Motor neuron (in vitro differentiated cells): ENCODE measurements at places on chromosomes 13 and 19.
A peak's percentile ranks its signal among the peaks of the same experiment; 100 is the strongest.

GRCh38 chr13:27918041-27918917 is 1.5 kb upstream of the PDX1 start:
- no peak for ATAC-seq

- no peak for ATAC-seq
Measured at GRCh38 chr13:63010072-63010658, 1594.5 kb upstream of the PCDH20 start.

DNA sequence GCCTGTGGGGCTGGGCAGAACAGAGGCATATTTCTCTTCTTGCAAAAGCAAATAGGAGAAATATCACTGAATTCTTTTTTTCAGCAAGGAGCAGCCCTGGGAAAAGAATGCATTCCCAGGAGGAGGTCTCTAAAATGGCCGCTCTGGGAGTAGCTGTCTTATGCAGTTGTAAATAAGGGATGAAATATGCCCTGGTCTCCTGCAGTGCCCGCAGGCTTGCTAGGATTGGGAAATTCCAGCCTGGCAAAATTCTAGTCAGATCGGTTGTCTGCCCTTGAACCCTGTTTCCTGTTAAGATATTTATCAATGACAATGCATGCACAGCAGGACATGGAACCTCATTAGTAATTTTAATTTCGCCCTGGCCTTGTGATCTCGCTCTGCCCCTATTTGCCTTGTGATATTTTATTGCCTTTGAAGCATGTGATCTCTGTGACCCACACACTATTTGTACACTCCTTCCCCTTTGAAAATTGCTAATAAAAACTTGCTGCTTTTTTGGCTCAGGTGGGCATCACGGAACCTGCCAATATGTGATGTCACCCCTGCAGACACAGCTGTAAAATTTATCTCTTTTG is 1993.2 kb downstream of the PCDH9 start:
- ATAC-seq: no peak

- no peak for ATAC-seq
Measured at GRCh38 chr19:49988433-49988832, 27.5 kb upstream of the SIGLEC11 start.

GRCh38 chr19:7997809-7998480 is 7.5 kb downstream of the ELAVL1 start:
- ATAC-seq: no peak

- peak; percentile 78 for ATAC-seq
Measured at GRCh38 chr13:27336014-27336673, 65.5 kb downstream of the RASL11A start.

DNA sequence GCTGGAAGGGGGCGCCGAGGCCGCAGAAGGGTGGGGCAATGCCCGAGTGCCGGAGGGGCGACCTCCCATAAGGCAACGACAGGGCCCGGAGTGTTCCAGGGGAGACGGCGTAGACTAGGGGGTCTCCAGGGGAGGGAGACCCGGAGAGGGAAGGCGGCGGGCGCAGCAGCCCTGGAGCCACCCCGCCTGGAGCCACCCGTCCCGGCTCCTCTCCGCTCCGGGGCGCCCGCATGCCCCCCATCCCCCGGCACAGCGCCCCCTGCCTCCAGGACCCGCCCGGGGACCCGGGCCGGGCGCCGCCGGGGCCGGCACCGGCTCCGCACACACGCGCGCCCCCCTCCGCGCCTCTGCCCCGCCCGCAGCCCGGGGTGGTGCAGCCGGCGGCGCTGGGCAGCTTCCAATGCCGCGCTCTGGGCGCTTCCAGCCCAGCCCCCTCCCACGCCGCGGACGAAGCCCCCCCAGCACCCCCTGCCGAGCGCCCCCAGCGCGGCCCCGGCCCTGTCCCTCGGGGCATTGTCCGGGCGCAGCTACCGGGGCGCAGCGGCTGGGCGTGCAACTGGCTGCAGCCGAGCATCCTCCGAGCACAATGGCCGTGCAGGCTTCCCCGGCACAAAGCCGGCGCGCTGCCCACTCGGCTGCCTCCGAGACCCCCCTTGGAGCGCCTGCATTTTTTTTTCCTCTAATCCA is 519 bp downstream of the PTPRS start:
- peak; percentile 52 for ATAC-seq

GRCh38 chr13:23845105-23845725 is 44.0 kb downstream of the MIPEP start:
- no peak for ATAC-seq

DNA sequence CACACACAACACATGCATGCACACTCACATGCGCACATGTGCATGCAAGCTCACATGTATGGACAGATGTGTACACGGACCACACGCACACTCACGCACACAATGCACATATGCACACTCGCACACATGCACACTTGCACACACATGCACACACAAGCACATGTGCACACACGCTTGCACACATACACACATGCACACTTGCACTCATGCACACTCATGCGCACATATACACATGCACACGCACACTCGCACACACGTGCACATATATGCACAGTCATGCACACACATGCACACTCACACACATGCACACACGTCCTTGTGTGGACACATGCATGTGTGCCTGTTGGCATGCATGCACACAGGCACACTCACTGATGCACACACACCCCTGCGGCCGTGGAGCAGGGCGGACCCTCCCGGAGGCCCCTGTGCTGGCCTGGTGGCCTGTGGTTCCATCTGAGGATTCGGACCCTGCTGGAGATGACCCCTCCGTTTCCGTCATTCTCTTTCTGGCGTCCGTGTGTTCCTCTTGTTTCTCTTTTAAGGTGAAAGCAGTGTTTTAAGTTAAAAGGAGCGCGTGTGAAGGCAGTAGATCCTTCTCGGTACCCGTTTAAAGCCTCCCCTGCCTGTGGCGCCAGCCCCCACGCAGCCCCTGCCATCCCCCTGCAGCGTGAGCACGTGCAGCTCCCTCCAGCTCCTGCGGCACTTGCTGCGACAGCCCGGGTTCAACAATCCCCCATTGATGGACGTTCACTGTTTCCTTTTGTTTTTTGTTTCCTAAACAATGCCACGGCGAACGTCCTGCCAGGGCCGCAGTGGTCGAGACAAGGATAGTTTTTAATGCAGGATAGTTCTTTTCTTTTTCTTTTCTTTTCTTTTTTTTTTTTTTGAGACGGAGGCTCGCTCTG is 5.6 kb downstream of the NDUFS7 start:
- no peak for ATAC-seq

DNA sequence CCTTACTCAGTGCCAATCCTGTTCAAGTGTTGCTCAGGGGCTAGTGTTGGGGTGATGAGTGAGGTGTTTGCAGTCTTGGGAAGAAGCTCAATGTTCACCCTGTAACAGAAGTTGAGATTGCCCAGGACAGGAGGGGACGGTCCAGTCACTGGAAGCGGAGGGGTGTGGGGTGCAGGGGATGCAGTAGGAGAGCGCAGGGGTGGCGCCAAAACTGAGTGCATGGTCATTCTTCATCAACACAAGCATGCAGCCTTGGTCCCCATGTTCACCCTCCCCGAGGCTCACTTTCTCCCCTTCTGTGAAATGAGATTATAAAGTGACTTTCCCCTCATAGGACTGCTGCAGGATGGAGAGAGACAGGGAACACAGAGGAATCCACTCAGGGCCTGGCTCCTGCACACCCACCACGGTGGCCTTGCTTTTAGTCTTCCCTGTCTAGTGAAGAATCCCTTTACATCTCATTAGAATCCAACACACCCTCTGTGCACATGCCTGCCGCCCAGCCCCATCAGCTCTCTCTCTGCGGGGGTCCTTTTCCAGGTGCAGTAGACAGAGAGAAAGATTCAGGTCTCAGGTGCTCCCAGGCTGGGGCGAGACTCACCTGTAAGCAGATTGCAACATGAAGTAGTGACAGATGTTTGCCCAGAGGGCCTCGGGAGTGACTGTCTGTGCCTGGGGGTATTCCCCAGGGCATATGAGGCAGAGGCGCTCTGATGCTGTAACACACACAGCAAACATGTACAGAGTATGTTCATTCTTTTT is 93.2 kb downstream of the TSHZ3 start:
- ATAC-seq: peak; percentile 66

- no peak for ATAC-seq
Measured at GRCh38 chr13:71912524-71912923, 45.5 kb upstream of the DACH1 start.

- peak; percentile 94 for ATAC-seq
Measured at GRCh38 chr13:107765724-107766401, 449.5 kb downstream of the LIG4 start.

DNA sequence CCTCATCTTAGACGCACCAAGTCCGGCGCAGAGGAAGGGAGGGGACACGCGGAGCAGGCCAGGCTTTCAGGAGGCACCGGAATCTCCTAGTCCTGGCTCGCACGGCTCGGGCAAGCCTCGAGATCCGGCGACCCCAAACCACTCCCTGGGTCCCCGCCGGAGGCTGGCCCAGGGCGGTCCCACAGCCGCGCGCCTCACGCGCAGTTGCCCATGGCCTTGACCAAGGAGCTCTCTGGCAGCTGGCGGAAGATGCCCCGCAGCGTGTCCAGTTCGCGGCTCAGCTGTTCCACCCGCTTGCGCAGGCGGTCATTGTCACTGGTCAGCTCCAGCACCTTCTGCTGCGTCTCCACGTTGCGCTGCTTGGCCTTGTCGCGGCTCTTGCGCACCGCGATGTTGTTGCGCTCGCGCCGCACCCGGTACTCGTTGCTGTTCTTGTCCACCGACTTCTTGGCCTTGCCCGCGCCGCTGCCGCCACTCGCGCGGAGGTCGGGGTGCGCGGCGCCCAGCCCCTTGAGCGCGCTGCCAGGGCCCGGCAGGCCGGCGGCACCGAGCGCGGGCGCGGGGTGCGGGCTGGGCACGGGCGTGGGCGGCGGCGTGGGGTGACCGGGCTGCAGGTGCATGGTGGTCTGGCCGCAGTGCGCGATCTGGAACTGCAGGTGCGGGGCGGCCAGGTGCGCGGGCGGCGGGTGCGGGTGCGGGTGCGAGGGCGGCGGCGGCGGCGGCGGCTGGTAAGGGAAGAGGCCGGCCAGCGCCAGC is 1.0 kb downstream of the CEBPA start:
- ATAC-seq: no peak

DNA sequence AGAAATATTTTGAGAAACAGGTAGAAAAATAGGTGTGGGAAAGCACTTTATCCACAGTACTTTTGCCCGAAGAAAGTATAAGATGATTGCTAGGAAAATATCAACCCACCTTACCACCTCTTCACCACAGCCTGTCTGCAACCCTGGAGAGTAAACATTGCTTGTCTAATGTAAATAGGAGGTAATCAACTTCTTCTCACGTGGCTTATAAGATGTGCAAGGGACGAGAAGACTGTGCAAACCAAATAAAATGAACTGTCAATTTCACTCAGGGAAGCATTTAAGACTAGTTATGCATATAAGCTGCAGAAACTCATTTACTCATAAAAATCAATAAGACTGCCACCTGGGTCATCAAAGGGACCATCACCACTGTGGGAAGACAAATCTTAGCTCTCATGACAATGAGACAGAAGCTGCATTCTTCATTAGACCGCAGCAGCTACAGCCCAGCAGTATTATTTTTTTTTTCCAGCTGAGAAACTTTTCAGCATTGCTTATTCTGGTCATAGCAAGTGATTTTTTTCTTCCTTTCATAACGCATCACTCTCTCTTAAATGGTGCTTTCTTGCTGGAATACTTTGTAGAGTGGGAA is 807.7 kb upstream of the GPC6 start:
- ATAC-seq: peak; percentile 68

- ATAC-seq: peak; percentile 73
Measured at GRCh38 chr13:114043421-114044053, 69.7 kb upstream of the C13orf46 start.

- ATAC-seq: peak; percentile 34
Measured at GRCh38 chr19:13051557-13052165, 51.0 kb downstream of the LYL1 start.

- ATAC-seq: no peak
Measured at GRCh38 chr13:36685927-36686326, 12.1 kb downstream of the SERTM1 start.

DNA sequence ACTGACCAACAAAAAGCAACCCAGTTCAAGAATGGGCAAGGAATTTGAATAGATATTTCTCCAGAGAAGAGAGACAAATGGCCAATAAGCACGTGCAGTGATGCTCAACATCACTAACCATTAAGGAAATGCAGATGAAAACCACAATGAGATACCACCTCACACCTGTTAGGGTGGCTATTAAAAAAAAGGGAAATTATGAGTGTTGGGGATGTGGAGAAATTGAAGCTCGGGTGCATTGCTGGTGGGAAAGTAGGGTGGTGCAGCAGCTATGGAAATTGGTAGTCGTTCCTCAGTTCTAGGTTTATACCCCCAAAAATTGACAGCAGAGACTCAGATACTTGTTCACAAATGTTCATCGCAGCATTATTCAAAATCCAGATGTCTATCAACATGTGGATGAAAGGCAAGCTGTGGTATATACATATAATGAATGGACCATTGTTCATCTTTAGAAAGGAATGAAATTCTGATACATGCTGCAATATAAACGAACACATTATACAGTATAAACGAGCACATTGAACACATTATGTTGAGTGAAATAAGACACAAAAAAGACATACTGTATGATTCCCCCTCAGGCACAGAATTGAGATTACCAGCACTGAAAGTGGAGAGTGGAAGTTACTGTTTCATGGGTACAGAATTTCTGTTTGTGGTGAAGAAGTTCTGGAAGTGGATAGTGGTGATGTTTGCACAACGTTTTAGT is 927 bp downstream of the CHAMP1 start:
- ATAC-seq: no peak

GRCh38 chr13:109454167-109454917 is 332.0 kb downstream of the IRS2 start:
- ATAC-seq: no peak

GRCh38 chr13:110047496-110047895 is 259.5 kb downstream of the COL4A1 start:
- peak; percentile 73 for ATAC-seq

DNA sequence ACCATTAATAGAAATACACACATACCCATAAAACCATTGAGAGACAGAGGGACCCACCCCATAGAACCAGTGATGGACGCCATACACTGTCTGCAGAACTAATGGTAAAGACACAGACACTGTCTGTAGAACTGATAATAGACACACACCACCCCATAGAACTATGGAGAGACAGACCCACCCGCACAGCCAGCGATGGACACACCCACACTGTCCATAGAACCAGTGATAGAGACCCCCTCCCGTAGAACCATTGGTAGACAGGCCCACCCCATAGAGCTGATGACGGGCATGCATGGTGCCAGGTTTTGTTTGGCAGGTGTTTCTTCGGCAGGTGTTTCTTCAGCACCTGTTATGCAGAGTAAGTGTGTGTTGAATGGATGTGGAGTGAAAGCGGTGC is 88.3 kb upstream of the TEX29 start:
- no peak for ATAC-seq

GRCh38 chr19:36420961-36421748 is 2.7 kb upstream of the ZFP82 start:
- peak; percentile 10 for ATAC-seq

- ATAC-seq: no peak
Measured at GRCh38 chr19:46376241-46377153, 29.6 kb downstream of the PPP5C start.

GRCh38 chr13:37274569-37275497 is 169.4 kb upstream of the CSNK1A1L start:
- ATAC-seq: no peak

- ATAC-seq: no peak
Measured at GRCh38 chr13:51861723-51862300, at the start of gene CCDC70. CCDC70 (plus strand) TSS chr13:51861969; CDS start chr13:51865412, 3,443 bp downstream.

- ATAC-seq: no peak
Measured at GRCh38 chr13:111844222-111844671, 222.7 kb upstream of the SOX1 start.
